ENCODE measurements at places on chromosomes 2 and 18.

DNA sequence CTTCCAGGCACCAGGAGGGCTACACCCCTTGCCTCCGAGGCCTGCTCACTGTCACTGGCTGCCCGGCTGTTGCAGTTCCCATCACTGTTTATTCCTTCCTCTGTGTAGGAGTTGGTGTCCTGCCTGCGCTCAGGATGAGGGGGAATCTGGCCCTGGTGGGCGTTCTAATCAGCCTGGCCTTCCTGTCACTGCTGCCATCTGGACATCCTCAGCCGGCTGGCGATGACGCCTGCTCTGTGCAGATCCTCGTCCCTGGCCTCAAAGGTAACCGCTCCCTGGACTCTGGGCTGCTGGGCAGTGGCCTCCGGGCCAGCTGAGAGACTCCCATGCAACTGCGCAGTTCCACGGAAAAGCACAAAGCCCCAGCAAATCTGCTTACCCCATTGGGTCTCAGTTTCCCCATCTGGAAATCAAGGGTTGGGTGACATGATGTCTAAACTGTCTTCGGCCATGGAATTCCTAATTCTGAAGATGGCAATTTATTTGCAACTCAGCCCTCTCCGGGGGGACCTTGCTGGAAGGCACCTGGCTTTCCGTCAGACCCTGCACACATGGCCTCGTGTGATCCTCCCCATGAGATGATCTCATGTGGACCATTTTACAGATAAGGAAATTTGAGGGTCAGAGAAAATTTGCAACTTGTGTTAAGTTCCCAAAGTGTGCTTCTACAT is 9.4 kb downstream of the COLEC11 start:
- DNase-seq, result no peak

DNA sequence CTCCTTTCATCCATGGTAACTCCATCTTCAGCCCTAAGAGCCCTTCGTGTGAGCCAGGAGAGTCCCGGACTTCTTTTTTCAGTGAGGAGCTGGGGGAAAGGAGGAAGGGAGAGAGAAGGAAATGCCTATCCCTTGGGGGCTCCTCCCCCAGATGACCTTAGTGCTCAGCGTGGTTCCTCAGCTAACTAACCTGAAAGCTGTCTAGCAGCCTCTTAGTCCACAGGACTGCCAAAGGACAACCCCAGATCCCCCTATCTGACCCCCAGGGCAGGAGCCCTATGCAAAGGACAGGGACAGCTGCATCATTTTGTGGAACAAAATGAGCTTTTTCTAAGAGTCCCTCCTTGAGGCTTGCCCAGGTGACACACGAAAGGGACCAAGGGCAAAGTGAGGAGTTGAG is 7.9 kb downstream of the SPR start:
- DNase-seq, result no peak

GRCh38 chr2:27390822-27391679 is 10.5 kb upstream of the ZNF513 start:
- no peak for DNase-seq

- DNase-seq, result no peak
Measured at GRCh38 chr2:99636144-99637034, 146.6 kb upstream of the REV1 start.

GRCh38 chr2:241900251-241901017 is 30.9 kb downstream of the RTP5 start:
- no peak for DNase-seq

DNA sequence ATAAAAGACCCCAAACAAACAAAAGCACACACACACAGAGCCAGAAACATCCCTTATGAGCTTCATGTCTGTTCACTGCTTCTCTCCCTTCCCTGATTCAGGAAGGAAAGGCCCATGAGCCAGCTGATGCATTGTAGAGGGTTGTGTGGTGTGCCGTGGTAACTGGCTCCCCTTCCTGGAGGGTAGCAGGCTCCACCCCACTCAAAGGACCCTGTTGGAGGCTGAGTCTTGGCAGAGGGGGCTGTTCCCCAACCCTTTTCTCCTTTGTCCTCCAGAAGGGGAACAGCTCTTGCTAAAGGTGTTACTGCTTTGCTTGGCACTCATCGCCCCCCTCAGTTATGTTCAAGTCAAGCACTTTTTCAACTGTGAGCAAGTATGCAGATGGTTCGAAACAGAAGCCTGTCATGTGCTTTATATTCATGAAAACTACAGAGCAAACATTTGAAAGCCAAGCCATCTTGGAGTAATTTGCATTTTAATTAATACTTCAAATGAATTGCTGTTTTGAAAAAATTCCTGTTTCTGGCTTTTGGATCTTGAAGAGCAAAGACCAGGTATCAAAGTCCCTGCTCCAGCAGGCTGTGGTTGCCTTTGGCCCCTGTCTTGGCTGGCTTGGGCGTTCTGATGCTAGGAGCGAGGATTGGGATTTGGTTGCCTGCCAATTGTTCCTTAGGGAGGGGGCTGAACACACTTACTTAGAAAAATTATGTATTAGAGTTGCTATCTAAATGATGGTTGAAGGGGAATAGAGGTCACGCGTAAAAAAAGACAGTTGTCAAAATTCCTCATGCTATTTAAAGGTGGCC is 267.8 kb downstream of the TSN start:
- no peak for DNase-seq

GRCh38 chr2:170922634-170923494 is 6.2 kb upstream of the GORASP2 start:
- DNase-seq, result no peak

- DNase-seq, result no peak
Measured at GRCh38 chr2:30236591-30237238, 5.4 kb downstream of the LBH start.

DNA sequence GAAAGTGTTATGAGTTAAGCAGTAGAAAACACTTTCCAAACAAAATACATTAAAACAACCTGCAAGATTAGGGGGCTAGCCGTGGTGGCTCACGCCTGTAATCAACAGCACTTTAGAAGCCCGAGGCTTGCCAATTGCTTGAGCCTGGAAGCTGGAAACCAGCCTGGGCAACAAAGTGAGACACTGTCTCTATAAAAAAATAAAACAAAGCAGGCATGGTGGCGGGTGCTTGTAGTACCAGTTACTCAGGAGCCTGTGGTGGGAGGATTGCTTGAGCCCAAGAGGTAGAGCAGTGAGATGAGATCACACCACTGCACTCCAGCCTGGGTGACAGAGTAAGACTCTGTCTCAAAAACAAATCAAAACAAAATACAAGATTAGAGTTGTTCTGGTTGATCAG is 208.3 kb downstream of the ERBB4 start:
- no peak for DNase-seq
